Caco-2 (cell line): ENCODE measurements at places on chromosomes 11 and 22.

GRCh38 chr22:17808693-17809403 lies 34.6 kb upstream of the BID start:
- DNase-seq = no peak

DNA sequence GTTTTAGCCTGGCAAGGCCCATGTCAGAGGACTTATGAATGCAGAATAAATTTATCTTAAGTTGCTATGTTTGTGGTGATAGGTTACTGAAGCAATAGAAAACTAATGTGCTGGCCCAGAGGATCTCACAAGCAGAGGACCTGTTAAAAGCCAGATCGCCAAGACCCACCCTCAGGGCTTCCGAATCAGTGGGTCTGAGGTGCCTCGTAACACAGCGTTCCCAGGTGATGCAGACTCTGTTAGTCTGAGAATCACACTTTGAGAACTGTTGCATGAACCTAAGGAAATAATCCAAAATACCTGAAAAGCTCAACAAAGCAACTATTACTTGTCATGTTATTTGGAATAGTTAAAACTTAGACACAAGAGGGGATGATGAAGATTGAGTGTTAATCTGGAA lies 6.7 kb upstream of the SCARF2 start:
- no peak for DNase-seq

DNA sequence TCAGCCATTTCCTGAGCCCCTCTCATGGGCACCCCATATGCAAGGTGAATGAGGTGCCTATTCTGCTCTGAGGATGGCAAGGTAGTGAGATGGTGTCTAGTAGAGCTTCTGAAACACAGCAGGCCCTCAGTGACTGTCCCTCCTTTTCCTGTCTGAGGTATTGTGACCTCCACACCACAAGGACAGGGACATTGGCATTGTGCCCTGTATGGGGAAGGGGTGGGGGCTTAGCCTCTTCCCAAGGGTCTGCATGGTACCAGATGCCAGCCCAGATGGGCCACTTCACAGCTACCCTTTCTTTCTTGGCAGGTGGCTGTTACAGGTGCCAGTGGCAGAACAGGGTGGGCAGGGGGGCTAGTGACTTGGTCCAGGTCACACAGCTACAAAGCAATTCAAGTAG lies 78.8 kb downstream of the CABIN1 start:
- no peak for DNase-seq

- DNase-seq = no peak
These were observed 2.5 kb upstream of the CD81 start for GRCh38 chr11:2374456-2375201.
